Adrenal gland (tissue), 19 donors: ENCODE measurements at places on chromosomes 4 and X.
A peak's percentile ranks its signal among the peaks of the same experiment; 100 is the strongest.

- DNase-seq: no peak
Measured at GRCh38 chrX:148804579-148805355, 304.4 kb downstream of the AFF2 start.

DNA sequence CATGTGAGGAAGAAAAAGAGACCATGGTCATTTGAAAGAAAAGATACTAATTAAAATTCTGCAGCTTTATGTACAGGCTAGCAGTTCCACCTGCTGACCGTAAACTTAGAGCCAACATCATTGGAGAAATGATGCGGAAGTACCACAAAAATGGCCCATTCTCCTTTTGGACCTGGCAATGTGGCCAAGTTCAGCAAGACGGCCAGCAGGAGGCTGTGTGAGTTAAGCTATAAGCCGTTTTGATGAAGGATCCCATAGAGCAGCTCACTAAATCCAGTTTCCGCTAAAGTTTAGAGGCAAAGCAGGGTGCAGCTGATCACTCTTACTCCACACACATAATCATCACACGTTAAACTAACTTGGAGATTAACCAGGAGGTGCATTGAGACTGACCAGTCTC is 133.8 kb downstream of the LDB2 start:
- no peak for DNase-seq

- DNase-seq: no peak
Measured at GRCh38 chr4:143207555-143207954, 22.8 kb downstream of the USP38 start.

DNA sequence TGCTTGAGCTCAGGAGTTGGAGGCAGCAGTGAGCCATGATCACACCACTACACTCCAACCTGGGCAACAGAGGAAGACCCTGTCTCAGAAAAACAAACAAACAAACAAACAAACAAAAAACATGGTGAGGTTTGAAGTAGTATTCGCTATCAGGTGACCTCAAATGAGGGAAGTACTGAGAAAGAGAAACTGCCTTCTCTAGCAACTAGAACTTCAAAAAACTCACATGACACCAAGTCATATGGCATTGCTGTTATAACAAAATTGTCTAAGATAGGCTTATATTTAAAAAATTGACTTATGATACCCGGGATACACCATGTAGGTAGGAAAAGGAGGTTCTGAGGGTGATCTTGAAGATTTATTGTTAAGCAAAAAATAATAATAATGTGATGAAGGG is 10.3 kb downstream of the MPP1 start:
- DNase-seq: no peak

DNA sequence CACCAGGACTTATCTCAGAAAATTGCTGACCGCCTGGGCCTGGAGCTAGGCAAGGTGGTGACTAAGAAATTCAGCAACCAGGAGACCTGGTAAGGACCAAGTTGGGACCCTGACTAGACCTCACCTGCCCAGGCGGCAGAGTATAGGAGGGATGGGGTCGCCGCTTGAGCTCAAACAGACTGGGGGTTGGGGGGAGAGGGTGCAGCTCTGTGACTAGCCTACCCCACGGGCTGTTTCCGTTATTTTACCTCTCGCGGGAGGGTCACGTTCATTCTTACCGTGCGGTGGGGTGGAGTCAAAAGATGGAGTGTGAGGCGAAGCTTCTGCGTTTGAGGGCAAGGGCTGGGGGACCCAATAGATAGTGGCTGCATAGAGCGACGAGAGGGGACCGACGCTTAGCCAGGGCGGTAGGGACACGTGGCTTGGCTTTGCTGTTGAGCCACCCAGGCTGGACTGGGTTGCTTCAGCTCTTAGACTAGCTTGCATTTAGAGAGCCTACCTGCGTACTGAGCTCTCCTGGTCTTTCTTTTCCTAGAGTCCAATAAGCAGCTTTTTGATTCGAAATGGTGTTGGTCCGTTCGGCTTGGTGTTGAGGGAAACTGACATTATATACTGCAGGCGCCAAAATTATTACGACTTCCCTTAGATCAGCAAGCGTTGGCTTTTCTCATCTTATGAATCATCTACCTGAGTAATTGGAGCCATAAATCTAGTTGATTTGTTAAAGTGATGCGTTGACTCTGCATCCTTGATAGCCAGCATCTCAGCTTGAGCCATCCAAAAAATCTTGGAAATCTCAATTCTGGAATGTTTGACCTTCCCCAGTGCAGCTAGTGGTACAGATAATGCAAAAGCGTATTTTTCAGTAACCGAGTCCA is 591 bp downstream of the PRPS1 start:
- DNase-seq: peak; percentile 34
